Aorta (tissue), 5 donors: ENCODE measurements at places on chromosomes 12 and 14. TPM values are rescaled to one million over a fixed set of nuclear protein-coding genes. Genes with fewer than 3 reads are reported as not detected.

Gene ERBB3
- 0.23 TPM for polyA plus RNA-seq

Gene VWF
- polyA plus RNA-seq = 1.3 TPM

Gene NID2
- 30.9 TPM for polyA plus RNA-seq

Gene BDKRB2
- polyA plus RNA-seq = not detected

DNA sequence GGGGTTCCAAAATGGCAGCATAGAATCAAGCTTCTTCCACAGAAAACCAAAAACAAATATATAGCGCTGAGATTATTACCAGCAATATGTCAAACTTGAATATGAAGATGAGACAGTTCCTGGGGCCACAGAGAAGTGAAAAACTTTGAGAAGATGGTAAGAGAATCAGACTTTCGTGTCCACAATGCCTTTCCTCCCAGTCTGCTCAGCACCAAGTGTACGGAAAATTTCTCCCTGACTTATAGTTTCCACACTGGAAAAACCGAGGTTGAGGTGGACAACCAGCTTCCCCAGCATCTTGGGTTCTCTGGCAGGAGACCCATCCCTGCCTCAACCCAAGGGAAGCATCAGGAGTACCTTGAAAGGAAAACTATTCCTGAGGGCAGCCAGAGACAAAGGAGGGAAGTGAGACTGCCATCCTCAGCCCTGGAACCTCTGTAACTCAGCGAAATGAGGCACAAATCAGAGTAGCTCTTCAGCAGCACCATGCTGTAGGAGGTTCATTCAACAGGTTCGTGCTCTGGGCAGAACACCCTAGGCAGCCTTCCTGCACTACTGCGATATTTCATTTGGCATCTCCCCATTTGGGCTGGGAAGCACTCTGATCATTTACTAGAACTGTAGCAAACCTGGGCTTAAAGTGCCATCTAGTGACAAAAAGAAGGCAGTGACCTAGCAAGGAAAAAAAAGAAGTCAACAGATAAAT, 52.4 kb upstream of the CAPRIN2 start:
- no peak for DNase-seq

DNA sequence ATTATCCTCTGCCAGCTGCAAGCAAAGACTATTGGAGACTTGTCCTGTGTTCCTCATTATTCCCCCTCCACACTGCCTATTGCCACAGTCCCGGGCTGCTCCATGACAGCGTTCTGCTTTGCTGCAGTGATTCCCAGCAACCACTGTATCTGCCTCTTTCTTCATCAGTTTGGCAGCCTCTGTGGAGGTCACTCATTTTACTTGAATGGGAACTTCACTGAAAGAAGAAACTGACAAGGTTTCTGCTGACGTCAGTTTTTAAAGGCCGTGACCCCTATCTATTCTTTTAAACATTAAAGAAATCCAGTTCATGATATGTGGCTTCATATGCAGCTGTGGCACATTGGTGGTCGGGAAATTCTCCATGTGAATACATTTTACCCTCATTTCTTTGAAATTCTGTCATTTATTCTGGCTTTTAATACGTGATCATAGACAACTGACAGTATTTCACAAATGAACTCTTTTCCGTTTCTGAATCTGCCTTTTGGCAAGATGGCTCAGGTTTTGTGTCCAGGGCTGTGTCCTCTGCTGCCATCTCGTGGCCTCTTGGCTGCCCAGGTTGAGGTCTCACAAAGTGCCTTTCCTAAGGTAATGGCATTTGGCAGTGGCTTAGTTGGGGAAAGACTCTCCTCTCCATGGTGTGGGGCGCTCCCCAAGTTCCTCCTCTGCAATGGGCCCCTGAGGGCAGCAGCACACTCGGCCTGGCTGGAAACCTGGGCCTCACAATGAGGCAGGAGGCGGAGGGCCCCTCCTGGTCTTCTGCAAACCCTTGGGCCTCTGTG, 5.8 kb downstream of the TMEM253 start:
- peak; percentile 88 for DNase-seq

DNA sequence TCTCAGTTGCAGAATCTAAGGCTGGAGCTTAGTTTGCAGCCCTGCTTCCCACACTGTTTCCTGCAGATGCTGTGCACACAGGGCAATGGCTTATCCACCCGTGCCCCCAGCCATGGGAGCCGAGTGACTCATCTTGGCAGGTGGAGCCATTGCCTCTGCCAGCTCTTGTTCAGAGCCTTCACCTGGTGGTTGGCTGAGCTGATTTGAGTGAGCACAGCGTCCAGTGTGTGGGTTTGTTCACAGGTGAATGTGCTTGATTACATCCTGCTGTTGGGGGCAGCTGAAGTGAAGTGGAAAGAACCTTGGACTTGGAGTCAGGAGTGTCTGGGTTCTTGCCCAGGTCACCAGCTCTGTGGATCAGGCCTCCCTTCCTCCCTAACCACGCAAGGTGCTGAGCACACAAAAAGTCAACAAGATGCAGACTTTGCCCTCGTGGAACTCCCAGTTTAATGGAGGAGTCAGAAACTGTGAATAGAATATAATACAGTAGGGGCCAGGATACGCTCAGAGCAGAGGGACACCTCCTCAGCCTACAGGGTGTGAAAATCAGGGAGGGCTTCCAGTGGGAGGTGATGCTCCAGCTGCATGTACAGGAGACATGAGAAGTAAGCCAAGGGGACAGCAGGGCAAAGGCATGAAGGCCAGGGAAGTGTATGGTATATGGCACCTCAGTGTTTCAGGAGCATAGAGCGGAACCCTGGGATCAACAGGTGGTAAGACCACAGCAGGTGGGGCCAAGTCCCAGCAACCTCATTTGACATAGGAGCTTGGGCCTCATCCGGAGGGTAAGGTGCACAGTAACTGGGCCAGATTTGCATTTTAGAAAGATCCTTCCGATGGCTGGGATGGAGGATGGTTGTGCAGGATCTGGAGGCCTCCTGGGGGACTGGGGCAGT, 22.8 kb downstream of the JDP2 start:
- DNase-seq = peak; percentile 17

DNA sequence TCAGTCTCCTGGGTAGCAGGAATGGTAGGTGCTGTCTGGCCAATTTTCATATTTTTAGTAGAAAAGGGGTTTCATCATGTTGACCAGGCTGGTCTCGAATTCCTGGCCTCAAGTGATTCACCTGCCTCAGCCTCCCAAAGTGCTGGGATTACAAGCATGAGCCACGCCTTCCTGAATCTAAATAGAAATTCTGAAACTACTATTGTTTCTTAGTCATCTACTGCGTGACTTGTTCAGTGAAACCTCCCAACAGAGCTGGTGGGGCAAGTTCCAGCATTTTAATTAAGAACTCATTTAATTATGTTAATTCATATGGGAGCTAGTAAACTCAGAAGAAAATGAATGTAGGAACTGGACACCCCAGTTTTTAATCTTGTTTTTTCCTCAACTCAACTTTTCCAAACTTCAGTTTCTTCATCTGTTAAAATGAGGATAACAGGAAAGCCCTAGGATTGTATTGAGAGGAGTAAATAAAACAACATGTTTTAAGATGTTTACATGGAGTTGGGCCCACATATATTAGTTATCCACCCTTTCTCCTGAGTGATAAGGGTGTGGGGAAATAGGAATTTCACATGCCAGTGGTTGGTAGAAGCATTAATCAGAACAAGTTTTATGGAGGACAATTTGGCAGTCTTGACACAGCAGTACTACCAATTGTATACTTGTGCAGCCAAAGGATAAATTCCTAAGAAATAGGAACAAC, 335.8 kb upstream of the E2F7 start:
- no peak for DNase-seq

DNA sequence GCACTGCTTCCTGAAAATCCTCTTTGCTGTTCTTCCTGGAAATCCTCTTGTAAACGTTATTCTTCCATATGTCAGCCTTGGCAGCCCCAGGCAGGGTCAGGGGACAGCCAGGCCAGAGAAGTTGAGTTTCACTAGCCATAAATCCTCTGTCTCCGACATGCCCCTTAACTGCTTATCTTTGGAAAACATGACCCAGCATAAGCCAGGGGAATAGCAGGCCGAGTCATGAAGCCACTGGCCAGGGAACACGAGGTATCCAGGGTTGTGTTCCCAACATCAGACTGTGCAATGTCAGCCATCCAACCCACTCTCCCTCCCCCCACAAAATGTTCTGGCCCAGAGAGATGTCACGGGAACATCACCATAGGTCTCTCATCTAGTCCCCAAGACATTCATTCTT, 453.9 kb downstream of the MED13L start:
- DNase-seq = no peak

- DNase-seq = no peak
Measured at GRCh38 chr12:47742253-47742825, 16.3 kb downstream of the RAPGEF3 start.

GRCh38 chr14:105487986-105488777, 1.5 kb downstream of the CRIP1 start:
- no peak for DNase-seq

- DNase-seq = no peak
Measured at GRCh38 chr12:103909811-103910210, 20.4 kb upstream of the HSP90B1 start.

DNA sequence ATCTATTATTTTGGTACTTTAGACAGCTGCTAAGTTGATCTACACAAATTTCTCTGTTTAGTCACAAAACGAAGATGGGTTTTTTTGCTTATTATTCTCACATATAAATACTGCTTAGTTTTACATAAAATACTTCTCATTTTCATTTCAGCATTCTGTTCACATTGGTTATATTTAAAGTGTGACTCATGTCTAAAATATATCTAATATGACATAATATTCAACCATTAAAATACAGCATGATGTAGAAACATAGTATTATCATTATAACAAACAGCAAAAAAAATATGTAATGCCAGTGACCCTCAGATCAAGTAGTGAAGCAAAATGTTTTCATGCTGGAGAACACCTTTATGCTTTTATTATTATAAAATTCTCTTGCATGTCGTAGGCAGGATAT, 63.7 kb downstream of the SH2B3 start:
- no peak for DNase-seq

DNA sequence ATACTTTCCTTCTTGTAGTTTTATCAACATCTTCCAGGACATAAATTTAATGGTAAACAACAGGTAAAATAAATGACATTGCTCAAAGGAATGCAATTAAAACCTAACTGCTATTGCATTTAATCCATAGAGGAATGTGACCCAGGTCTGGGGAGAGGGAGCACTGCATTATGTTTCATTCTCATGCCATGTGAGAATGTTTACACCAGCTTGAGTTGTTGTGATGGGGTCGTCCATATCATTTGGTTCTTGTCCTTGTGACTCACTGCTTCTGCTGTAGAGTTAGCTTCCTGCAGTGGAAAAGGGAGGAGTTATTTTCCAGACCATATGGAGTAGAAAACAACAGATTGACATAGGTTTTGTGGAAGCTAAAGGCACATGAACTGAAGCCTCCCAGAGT, 129.3 kb upstream of the PMCH start:
- DNase-seq = no peak

DNA sequence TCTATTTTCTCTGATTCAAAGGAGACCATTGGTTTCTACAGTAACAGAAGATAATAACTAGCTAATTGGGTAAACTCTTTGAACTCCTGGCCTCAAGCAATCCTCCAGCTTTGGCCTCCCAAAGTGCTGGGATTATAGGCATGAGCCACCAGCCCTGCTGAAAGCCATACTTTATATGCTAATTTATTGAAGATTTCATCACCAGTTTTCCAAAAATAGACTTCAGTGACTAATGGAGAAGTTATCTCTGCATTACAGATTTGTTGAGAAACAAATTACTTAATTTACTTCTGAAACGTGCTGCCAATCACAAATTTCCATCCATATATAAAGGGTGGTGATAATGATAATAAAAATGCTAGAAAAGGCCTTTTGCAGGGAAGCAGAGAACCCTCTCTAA, 1758.1 kb upstream of the SEL1L start:
- no peak for DNase-seq

- DNase-seq = no peak
Measured at GRCh38 chr12:63802012-63802608, 22.4 kb downstream of the RXYLT1 start.

- DNase-seq = no peak
Measured at GRCh38 chr12:30845676-30846075, 80.9 kb upstream of the TSPAN11 start.

DNA sequence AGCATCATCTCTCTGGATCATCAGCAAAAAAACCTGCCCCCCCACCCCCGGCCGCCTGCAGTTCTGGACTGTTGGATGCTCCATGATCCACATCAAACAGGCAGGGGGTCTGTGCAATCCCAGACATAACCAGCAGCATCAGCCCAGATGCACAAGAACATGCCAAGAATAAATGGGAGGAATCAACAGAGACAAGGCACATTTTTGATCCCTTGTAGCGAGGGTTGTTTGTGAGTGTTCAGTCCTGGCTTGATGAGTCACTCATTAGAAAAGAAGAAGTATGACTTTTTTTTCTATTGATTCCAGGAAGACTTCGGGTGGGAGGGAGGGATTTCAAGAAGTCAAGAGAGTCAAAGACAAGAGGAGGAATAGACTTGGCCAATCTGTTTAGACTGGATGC, 244.2 kb downstream of the KSR2 start:
- DNase-seq = no peak

GRCh38 chr12:32671930-32672780, 6.9 kb upstream of the DNM1L start:
- no peak for DNase-seq
